ENCODE measurements at places on chromosomes 16 and 17.

GRCh38 chr17:48330421-48330820 lies 99.6 kb downstream of the SKAP1 start:
- DNase-seq, result no peak

DNA sequence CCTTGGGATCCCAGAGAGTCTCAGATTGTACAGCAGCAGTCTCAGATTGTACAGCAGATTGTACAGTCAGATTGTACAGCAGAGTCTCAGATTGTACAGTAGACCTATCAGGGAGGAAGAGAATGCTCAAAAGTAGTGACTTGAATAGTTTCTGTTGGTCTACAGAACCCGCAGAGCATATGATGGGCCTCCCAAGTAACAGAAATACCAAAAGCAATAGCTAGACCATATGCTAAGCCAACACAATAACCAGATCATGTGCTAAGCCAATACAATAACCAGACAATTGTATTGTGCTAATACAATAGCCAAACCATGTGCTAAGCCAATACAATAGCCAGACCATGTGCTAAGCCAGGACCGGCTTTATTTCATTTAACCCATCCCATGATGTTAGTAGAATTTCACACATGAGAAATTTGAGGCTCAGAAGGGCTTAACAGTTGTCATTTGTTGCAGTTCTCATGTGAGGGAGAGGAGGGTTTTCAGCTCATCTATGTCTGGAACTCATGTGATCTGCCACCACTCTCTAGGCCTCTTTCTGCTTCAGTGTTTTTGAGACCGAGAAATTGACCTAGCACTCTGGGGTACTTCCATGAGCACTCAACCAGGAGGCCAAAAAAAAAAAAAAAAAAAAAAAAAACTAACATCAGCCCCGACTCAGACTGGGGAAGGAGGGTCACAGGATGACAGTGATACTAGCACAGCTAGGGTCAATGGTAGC lies 144.0 kb downstream of the SOX9 start:
- DNase-seq, result no peak

- DNase-seq, result no peak
These were observed 238.9 kb downstream of the CDH8 start for GRCh38 chr16:61797296-61797795.

- DNase-seq, result no peak
These were observed 219.4 kb downstream of the MAF start for GRCh38 chr16:79380995-79381602.

DNA sequence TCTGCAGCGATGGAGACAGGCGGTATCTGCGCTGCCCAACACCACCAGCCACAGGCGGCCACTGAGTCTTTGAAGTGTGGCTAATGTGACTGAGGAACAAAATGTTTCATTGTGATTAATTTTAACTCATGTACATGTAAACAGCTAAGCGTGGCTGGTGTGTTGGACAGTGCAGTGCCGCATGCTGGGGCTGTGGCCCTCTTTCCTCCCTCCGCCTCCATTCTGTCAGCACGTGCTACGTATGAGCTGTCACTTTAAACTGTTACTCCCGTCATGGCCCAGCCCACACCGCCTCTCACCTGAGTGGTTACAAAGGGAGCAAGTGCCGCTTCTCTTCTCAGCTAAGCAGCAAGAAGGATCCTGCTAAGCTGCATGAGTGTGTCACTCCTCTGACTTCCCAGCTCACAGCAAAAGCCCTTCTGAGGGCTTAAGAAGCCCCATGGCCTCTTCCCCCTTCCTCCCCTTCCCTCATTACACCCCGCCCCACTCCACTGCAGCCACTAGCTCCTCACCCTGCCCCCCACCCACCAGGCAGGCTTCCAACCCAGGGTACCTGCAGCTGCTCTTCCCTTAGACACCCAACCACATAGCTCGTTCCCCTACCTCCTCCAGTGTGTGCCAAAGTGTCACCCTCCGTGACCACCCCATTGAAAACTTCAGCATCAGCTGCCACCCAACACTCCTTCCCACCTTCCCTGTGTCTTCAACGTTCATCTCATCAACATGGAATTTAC lies 15.0 kb downstream of the HASPIN start:
- peak; percentile 37 for DNase-seq

DNA sequence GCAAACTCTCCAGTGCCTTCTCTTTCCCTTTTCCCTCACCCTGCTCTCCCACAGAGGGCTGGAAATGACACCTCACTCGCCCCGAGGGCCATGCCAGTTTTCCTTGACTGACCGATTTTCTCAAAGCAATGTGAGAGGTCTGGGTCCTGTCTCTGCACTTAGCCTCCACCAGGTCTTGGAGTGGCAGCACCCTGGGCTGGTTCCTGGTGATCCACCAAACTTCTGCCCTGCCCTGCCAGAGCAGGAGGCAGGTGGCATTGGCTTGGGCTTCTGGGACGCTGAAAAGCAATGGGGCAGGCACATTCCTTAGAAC lies 97.5 kb downstream of the RAB11FIP4 start:
- DNase-seq, result no peak

DNA sequence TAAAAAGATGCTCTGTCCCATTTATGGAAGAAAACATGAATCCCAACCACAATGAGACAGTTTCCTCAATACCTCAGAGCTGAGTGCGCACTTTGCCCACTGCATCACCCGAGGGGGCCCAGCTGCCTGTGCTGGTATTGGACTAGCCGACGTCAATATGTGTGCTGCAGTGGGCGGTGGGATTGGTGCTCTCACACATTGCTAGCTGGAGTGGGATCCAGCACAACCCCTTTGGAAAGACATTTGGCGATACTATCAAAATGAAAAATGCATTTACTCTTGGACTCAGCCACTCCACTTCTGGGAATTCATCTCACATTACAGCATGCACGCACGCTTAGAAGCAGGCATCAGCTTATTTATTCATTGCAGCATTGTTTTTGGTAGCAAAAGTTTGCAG lies 289.2 kb upstream of the FOXF1 start:
- no peak for DNase-seq

- DNase-seq, result no peak
These were observed 10.3 kb downstream of the ITGAX start for GRCh38 chr16:31365131-31365865.

GRCh38 chr16:22386976-22387375 lies 12.6 kb upstream of the CDR2 start:
- no peak for DNase-seq

DNA sequence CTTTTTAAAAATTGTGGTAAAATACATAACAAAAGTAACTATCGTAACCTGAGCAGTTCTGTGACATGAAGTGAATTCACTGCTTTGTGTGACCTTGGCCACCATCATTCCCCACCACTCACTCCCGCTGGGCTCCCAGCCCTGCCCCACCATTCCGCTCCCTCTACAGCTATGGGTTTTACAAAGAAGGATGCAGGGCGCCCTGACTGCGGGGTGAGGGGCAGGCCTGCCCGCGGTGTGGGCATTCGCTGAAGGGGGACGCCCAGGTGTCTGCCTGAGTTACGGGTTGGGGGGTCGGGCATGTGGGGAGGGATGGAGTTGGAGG lies at the start of gene CEMP1:
Gene CEMP1, minus strand, starts transcription at position 38 of the 325 bp plus-strand sequence. CDS start 335 bp downstream, outside the sequence.
- no peak for DNase-seq

DNA sequence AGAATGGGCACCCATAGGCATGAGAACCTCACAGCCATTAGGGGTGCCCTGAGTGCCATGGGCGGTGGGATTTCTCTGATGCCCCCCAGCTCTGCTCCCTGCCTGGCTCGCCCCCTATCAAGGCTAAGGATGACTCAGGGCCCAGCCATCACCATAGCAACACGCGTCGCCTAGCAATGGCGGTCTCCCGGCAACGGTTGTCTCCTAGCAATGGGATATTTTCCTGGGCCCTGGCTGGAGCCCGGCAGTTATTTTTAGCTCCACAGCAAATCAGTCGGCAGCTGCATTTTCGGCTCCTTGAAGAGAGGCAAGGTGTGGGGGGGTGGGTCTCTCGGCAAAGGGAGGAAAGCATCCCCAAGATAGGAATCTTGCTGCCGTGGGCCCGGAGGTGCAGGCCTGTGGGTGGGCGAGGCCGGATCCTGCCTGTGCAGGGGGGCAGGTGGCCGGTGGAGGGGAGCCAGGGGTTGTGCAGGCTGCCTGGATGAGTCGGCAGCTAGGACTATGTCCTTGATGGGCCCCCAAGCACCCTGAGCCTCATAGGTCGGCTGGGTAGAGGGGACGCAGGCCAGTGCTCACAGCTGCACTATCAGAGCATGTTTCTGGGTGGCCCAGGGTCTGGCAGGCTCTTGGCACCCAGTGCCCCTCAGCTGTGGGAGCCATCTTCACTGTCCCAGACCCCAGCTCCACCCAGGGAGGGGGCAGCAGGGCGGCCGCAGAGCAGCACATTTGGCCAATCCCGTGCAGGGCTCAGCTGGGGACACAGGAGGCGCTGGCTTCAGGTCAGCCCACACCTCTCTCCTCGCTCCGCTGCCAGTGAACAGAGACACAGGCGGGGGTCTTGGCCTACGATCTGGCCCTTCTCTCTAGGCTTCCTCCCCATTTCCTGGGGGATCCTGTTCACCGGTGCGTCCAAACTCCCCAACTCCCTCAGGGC lies 4.2 kb upstream of the FBXL16 start:
- no peak for DNase-seq

DNA sequence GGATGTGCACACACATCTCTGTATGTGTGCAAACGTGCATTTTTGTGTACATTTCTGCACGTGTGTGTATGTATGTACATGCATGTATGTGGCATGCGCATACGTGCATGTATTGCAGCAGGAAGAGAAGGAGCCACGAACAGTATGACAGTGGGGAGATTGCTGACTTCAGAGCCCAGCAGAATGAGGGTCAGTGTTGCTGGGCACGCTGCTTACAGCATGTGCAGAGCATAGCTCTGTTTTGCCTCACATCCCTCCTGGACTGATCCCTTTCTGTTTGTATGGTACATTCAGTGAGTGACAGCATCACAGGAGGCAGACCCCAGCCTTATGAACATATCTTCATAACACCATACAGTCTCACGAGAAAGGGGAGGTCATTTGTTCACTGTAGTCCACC lies 934.0 kb upstream of the EEF2KMT start:
- DNase-seq, result no peak

DNA sequence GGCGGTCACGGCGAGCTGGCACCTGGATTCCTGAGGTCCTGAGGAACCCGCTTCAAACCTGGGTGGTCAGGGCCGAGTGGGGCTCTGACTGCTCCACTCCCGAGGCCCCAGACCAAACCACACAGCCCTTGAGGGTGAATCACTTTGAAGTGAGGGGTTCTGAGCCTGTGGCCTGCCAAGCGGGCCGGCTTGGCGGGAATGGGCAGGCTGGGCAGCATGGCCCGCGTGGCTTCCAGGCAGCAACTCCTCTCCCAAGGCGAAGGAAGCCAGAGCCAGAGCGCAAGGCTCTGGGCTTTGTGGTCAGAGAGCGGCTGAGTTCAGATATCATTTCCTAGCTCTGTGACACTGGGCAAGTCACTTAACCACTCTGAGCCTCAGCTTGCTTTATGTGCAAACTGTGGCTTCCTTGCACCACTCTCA lies 42.7 kb downstream of the CMIP start:
- no peak for DNase-seq

DNA sequence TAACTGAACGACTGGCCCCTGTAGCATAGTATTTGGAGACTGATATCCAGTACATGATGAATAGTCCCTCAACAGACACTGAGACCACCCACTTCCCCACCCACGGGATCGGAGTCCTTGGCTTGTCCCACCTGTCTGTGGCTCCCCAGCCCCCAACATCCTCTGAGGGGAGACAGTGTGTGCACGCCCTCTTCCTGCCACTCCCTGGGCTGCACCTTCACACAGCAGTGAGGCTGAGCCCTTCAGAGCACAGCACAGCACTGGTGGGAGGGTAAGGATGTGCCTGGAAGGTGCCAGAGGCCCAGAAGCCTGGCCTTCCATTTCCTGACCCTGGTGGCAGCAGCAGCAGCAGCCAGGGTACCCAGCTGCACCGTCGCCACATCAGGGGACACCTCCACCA lies 11.0 kb downstream of the DNASE1 start:
- no peak for DNase-seq

GRCh38 chr16:4623593-4623992 lies 1.0 kb upstream of the MGRN1 start:
- no peak for DNase-seq

DNA sequence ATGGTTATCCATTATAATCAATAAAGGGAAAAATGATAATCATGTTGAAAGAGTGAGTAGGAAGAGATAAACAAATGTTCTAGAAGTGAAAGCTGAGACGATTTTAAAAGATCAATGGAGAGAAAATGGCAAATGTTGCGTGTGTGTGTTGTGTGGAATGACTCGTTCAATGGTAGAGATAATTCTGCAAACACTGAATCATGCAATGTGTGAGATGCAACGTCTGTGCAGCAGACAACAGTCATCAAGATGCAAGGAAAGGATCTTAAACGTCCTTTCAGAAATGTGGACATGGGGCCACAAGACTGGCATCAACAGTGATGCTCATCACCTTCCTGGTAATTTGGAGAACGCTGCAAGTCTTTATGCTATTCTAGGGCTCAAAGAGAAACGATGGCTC lies 124.4 kb downstream of the CDYL2 start:
- DNase-seq, result no peak

DNA sequence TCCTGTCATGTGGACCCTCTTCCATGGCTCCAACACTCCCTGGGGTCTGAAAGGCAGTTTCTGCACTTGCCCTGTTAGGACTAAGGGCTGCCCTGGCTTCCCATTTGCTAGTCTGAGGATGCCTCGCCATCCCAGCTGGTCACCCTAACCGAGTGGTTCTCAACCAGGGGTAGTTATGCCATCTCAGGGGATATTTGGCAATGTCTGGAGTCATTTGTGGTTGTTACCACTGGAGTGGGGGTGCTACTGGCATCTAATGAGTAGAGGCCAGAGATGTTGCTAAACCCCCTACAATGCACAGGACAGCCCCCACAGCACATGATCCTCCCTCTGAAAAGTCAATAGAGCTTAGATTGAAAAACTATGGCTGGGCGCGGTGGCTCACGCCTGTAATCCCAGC lies 26.9 kb upstream of the CDH1 start:
- DNase-seq, result no peak

DNA sequence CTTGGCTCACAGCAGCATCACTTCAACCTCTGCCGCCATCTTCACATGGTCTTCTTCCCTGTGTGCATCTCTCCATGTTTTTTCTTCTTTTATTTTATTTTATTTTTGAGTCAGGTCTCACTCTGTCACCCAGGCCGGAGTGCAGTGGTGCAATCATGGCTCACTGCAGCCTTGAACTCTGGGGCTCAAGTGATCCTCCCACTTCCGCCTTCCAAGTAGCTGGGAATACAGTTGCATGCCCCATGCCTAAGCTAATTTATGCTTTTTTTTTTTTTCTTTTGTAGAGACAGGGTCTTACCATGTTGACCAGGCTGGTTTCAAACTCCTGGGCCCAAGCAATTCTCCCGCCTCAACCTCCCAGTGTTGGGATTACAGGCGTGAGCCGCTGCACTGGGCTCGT lies 1.9 kb downstream of the NUDT7 start:
- no peak for DNase-seq

Measured in T-helper 1 cell (primary cell).